ENCODE measurements at places on chromosomes 12 and 14. TPM values are rescaled to one million over a fixed set of nuclear protein-coding genes. Genes with fewer than 3 reads are reported as not detected.

The MIP gene
- total RNA-seq = not detected

- DNase-seq = no peak
Observed at GRCh38 chr14:23548351-23549318, 2.9 kb downstream of the ZFHX2 start.

- DNase-seq = no peak
Observed at GRCh38 chr12:42090899-42091298, 53.8 kb downstream of the GXYLT1 start.

The CCDC38 gene
- total RNA-seq = 0.12 TPM

- DNase-seq = peak; percentile 76
Observed at GRCh38 chr14:105473677-105474482, 741 bp upstream of the CRIP2 start.

- no peak for DNase-seq
Observed at GRCh38 chr12:75779891-75780496, 251.6 kb downstream of the PHLDA1 start.

GRCh38 chr12:119089380-119090013 is 89.2 kb upstream of the HSPB8 start:
- no peak for DNase-seq

GRCh38 chr12:124679533-124680371 is 112.3 kb upstream of the NCOR2 start:
- DNase-seq = no peak

The CIROP gene
- not detected for total RNA-seq

Measured in activated CD8-positive, alpha-beta memory T cell treated with anti-CD3 and anti-CD28 coated beads, Interleukin-2, amount 10 ng/mL, durations not matched to agents 7 days and 5 days (primary cell).